ENCODE measurements at places on chromosomes 3 and 15.
A peak's percentile ranks its signal among the peaks of the same experiment; 100 is the strongest.

DNA sequence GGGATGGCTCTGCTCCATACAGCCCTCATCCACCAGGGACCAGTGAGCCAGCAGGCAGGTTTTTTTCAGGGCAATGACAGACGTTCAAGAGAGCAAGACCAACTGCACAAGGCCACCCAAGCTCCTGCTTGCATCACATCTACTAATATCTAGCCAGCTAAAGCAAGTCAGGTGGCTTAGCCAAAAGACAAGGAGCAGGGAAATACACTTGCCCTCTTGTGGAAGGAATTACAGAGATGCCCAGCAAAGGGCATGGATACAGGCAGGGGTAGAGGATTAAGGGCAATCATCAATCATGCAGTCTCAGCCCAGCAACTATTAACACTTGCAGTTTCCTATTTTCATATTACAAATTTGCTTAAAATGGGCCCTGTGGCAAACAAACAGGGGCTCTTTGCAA, 81.5 kb upstream of the NTRK3 start:
- DNase-seq, result no peak

DNA sequence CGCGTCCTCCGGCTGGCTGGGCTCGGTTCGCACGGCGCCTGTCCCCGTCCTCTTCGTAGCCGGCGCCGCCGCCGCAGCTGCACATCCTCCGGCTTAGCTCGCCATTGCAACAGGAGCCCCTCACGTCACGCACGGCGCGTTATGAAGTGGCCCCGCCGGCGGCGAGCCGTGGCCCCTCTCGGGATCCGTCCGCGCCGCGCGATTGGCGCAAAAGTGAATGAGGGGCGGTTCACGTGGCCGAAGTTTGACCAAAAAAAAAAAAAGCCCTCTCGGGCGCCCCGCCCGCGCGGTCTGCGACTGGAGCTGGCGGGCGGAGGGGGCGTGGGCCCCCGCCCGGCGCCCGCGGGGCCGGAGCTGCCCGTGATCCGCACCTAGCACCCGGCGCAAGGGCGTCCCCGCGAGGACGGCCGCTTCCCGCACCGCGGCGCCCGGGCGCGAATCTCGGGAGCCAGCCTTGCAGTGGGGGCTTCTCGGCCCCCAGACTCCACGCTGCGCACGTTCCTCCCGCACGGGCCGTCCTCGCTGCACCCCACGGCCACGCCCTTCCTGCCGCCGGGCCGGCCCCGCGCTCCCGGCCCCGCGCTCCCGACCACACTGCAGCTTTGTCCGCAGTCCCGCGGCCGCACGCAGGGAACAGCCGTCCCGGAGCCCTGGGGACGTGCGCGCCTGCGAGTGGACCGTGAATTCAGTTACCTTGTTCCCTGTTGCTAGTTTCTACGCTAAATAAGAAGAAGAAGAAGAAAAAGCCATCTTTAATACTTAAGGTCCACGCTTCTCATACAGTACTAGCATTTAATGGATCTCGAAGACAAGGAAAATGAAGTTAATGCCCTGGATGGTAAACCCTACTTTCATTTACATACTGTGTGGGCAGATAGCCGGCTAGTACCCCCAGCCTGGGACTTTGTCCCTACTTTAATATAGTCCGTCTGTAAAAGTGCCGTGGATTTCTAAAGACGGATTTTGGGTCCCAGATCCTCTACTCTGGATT, at the start of gene CHSY1:
Gene CHSY1 (minus strand): TSS at position 219 of the 991 bp plus-strand sequence. CDS start 592 bp downstream, outside the sequence.
- peak; percentile 75 for DNase-seq

DNA sequence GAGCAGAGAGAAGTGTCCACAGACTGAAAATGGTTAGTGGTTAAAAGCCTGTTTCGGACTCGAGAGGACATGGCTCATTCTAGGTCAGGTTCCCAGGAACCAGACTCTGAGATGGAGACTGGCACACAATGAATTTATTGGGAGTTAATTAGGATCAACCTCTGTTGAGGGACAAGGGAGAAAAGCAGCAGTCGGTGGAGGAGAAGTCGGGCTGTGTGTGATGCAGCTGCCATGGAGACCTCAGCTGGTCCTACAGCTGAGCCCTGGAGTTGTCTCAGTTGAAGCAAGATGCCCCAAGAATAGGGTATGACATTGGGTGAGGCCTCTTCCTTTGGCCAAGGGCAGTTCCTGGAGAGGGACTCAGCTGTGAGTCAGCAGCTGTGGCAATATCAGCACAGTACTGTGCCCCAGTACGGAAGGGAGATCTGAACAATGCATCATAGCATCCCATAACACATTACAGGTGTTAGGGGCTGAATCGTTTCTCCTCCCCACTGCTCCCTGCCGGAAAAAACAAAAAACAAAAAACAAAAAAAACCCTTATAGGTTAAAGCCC, 105.4 kb downstream of the ABHD5 start:
- DNase-seq, result no peak

GRCh38 chr3:139715743-139716360, 38.1 kb upstream of the NMNAT3 start:
- no peak for DNase-seq

- DNase-seq, result no peak
These were observed 9.1 kb upstream of the PPARG start for GRCh38 chr3:12279591-12280326.

GRCh38 chr3:103002425-103003176, 567.8 kb downstream of the ZPLD1 start:
- no peak for DNase-seq

DNA sequence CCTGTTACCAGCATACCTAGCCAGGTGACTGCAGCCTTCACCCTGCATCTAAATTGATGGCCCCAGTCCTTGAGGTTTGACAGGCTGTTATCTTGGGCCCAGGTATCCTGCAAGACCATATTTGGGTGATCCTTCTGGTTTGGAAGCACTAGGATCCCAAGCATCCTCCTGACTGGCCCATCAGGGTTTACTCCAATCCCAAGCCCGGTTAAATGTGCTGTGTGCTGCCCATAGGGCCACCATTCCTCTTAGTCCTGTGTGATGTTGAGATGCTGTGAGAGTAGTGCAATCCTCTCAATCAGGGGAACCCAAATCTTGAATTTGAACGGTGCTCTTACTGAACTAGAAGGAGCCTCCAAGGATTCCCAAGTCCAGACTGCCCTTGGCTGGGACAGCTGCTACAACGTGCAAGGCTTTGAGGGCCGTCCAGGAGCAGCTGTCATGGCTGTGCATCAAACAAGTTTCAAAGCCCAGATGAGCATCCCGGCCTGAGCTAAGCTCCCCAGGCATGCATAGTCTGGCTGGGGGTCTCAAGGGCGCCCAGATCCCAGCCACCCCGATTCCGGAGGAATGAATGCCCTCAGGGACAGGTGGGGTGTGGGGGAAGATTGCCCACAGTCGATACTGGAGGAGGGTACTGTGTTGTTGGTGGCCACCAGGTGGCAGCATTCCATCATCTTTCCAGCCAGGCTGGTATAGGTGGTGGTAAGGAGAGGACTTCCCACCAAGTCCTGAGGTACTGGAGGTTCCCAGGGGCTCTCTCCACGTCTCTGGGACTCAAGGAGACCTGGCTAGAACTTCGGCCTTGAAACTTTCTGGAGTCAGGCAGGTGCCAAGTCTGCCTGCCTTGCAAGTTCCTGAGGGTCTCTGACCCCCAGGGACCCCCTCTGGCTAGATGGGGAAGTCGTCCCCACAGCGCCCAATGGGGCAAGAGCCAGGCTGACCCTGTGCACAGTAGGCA, 32.6 kb downstream of the RBM5 start:
- peak; percentile 30 for DNase-seq

DNA sequence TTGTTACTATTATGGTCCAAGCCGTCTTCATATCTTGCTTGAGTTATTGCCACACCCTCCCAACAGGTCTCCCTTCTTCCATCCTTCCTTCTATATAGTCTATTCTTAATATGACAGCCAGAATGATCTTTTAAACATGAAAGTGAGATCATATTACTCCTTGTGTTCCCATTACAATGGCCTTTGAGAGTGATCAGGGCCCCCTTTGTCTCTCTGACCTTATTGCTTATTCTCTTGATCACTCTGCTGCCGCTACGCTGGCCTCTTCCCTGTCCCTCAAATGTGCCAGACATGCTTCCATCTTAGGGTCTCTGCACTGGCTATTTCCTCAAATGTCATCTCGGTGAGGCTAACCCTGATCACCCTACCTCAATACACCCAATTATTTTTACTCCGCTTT, 38.1 kb downstream of the UBE2E2 start:
- no peak for DNase-seq

DNA sequence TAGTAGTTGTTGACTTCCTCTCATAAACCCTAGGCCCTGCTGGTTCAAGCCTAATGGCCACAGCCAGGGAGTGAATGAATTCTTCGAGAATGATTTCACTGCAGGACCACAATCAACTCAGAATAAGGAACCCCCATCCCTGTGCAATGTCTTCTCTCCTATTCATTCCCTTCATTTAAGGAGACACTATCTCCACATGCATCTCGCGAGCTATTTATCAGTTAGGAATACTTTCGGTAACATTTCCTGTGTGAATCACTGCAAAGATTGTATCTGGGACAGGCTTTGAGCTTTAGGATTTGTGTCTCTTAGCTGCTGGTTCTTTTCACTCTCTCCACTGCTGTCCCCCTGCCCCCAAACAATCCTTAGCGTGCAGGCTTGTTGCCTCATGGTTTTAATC, 94.4 kb downstream of the MYLK start:
- no peak for DNase-seq

DNA sequence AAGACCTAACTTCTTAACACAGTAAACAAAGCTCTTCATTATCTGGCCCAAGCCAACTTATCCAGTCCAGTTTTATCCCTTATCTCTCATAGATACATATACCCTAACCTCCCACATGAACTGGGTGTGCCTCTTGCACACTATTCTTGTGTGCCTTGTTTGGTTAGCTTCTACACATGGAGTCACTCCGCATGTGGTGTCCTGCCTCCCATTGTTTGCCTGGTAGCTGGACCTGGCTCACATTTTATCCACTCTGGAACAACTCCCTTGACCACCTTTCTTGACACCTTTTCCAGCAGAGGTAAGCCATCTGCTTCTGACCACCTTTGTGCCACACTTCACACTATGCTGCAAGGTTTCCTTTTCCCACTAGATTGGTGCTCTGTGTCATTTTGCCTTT, 15.2 kb downstream of the TIPARP start:
- no peak for DNase-seq

DNA sequence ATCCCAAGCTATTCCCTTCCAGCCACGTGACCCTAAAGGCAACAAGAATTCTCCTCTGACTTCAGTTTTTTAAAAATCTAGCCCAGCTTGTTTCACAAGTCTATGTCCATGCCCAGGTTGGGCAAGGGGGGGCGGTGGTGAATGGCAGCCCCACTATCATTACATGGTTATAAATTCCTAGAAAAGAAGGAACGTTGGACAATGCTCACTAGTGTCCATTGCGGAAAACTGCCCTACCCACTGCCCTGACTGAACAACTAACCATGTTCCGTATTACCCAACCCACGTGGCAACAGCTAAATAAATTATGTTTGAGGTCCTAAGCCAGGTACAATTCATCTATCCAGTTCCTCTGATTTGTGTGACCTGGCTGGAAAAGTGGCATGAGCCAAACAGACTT, 8.7 kb upstream of the TAFA4 start:
- DNase-seq, result no peak

- no peak for DNase-seq
These were observed 36.6 kb upstream of the THSD4 start for GRCh38 chr15:71078506-71079207.

- DNase-seq, result no peak
These were observed 53.5 kb upstream of the SPATA12 start for GRCh38 chr3:57006949-57007419.

DNA sequence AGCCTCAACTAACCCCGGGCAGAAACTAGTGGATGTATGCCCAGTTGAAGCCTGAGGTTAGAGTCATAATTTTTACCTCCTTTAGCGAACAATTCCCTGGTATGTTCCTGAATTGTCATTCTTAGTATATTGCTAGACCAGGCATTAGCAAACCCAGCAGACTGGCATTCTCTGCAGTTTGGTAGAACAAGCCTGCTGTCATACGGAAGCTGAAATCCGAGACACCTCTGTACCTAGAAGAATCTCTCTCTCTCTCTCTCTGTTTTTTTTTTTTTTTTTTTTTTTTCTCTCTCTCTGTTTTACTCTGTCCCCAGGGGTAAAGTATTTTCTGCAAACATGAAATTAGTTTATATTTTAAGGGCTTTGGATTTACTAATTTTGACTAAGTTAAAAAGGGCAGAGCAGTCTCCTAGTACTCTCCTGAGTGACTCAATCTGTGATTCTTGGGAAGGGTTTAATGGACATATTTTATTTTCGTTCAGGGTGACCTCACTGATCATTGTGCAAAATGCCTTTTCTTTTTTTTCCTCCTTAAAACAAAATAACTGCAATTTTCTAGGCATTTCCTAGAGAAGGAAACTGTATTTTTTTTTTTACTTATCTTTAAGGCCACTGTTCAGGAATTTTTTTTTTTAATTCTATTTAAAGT, 133.6 kb upstream of the ICE2 start:
- no peak for DNase-seq

DNA sequence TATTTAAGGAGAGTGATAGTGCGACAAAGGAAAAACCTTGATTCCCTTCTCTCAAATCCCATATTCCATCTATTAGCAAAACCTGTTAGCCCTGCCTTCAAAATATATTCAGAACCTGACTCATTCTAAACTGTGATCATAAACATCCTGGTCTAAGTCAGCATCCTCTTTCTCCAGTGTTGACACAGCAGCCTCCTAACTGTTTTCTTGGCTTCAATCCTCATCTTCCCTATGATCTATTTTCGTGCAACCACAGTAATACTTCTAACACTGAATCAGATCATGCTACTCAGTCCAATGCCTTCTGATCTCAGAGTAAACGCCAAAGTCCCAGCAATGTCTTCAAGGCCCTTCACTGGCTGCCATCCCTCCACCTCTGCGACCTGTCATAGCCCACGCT, 785.1 kb downstream of the EDEM1 start:
- DNase-seq, result no peak

DNA sequence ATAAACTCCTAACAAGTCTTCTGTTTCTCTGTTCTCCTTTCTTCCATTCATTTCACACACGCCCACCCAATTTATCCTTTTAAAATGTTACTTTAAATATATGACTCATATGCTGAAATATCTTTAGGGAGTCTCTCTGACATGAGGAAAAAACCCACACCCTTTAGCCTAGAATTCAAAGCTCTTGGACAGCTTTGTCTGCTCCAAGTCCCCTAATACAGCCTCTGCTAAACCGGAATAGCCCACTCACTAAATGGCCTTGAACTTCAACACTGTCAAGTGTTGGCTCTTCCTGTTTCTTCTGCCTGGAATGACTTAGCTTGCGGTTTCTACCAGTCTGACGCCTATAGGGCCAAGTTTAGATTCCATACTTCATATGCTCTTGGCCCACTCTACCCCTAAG, 3.3 kb upstream of the CD96 start:
- DNase-seq, result no peak

- DNase-seq, result no peak
These were observed 36.1 kb upstream of the ACKR4 start for GRCh38 chr3:132561003-132561402.

DNA sequence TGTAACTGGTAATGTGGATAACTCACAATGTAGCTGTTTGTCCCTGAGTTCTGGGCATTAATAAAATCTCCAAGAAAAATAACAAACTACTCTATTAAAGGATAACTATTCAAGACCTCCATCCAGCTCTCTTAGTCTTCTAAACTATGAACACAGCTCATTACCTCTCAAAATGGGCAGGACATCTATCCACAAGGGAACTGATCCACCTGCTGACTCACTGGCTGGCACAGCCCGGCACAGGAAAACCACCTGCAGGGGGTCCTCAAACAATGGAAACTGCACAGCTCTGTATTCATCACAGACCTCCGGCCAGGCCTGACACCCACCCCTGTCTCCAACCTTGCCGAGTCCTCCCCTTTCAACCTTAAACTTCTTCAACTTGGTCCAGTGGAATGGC, 255.4 kb downstream of the TJP1 start:
- DNase-seq, result no peak

GRCh38 chr3:100289339-100289738, 28.5 kb downstream of the TBC1D23 start:
- no peak for DNase-seq

GRCh38 chr15:65818927-65819562, 27.0 kb upstream of the DENND4A start:
- no peak for DNase-seq

Data from activated CD4-positive, CD25-positive, alpha-beta regulatory T cell treated with anti-CD3 and anti-CD28 coated beads, Interleukin-2, amount 50 U/mL, for 16 hours (primary cell).